ENCODE measurements at places on chromosomes 1 and 21.

- no peak for DNase-seq
These were observed 46.4 kb downstream of the AJAP1 start for GRCh38 chr1:4700801-4701200.

- DNase-seq, result peak; percentile 63
These were observed 1.0 kb downstream of the BTG2 start for GRCh38 chr1:203306089-203306964.

DNA sequence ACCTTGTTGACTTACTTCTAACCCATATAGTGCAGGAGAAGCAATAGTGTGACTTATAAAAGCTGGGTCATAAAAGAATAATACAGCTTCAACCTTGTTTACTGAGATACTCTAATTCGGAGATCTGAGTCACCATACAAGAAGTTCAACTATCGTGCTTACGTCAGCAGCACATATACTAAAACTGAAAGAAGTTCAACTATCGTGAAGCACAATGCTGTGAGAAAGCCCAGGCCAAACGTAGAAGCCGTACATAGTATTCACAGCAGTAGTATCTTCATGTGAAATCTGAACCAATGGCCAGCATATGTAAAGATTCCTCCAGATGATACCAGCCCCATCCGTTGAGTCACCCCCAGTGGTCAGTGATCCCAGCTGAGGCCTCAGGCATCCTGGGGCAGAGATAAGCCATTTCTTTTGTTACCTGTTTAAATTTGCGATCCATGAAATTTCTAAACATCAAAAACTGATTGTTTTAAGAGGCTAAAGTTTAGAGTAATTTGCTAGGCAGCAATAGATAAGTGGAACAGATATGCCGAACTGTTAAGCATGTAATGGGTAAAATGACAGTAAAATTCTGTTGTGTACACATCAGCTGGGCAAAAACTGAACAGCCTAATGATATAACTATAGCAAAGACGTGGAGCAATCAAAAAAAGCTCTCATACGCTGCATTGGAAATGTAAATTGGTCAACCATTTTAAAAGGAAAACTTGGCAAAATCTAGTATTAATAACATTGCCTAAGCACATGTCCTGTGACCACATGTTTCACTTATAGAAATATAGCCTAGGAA lies 53.9 kb upstream of the SAMD13 start:
- DNase-seq, result no peak

- DNase-seq, result no peak
These were observed 577.7 kb downstream of the MRPL39 start for GRCh38 chr21:25029580-25029979.

DNA sequence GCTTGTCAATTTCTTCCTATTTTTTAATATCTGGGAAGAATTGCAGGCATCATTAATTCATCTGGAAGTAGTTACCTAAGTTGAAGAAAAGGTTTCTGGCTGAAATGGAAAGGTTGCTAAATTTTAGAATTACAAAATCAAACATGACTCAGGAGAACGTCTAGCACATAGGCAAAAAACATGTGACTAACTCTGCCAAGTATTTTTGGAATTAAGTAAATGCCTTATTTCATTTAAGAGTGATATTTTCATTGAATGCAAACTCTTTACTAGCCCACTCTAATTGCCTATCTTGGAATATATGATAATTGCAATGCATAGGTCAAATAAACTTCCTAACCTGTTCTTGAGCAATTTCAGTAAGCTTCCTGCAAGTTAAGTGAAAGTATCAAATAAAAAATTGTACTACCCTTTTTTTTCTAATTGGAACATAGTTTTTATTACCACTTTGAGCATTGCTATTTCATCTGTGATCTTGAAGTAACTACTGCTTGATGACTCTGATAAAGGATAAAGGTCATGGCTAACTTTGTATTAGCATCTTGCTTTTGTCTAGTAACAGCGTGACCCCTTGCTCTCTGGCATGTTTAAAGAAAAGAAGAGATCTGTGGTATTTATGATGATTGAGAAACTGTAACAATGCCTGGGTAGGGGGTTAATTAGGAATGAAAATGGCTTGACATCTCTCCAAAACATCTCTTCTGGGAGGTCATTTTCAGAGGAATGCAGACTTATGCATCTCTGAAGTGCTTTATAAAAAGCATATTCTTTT lies 208.3 kb upstream of the NCAM2 start:
- no peak for DNase-seq

DNA sequence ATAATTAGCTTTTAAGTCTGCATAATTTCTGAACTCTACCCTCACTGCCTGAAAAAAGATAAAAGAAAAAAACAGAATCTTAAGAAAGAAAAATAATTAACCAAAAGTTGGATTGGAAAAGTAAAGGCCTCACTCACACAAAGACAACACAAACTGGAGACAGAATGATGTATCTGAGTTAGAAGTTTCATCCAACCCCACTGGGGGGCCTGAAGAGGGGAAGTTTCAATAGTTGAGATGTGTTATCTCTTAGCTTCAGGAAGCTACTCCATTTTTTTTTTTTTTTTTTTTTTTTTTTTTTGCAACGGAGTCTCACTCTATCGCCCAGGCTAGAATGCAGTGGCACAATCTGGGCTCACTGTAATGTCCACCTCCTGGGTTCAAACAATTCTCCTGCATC lies 19.9 kb downstream of the SYDE2 start:
- no peak for DNase-seq

- no peak for DNase-seq
These were observed 58.0 kb downstream of the BEND5 start for GRCh38 chr1:48718705-48719104.

DNA sequence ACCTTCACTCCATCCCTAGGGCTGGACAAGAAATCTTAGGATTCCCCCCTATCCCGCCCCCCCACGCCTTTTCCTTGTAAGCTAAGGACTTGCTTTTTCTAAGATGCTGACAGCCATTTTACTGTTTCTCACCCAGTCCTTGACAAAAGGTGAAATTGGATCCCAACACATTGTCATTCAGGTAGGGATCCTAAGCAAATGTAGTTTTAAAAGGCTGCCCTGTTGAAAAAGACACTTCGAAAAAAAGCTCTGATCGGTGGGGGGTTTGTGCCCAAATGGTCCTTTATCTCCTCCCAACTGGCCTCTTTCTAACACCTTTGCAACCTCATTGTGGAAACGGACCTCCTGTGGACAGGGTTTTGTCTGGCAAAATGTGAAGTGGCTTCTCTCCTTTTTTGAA lies 2.9 kb downstream of the CACHD1 start:
- DNase-seq, result no peak

DNA sequence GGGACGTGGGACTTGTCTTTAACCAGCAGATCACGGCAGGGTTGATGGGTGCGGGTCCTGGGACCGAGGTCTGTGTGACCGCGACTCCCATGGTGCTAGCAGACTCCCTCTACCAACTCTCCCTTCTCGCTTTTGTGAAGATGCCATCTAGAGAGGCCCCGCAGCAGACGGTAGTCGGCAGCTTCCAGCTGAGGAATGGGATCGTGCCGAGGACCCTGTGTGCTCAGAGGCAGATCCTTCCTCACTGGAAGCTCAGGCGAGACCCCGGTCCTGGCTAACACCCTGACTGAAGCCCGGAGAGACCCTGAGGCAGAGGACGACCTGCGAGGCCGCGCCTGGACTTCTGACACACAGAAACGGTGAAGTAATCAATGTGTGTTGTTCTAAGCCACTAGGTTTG lies 12.5 kb upstream of the SPATC1L start:
- peak; percentile 1 for DNase-seq

Measured in activated T-cell treated with anti-CD3 and anti-CD28 coated beads, Interleukin-2, amount 50 U/mL, for 1 hour (primary cell).